ENCODE measurements at places on chromosomes 3 and 15.

DNA sequence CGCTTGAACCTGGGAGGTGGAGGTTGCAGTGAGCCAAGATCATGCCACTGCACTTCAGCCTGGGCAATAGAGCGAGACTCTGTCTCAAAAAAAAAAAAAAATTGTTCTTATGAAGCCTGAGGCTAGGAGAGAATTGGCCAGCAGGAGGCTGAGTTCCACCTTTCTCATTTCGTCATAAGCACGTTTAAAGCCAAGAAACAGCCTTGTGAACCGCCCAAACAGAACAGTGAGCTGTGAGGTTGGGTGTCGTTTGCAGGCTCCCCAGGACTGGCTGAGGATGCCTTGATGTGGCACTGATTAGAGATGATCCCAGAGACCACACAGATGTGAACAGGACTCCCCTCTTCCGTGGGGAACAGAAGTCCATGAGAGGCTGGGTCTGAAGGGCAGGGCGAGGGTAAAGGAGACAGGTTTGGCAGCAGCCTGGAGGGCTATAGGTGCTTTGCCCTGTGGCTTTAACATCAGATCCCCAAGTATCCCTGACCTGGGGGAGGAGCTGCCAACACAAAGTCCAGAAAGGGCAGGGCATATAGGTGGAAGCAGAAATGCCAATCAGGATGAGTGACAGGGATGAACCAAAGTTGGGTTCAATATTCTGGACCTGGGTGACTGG lies 52.9 kb downstream of the CLEC3B start:
- DNase-seq, result no peak

GRCh38 chr3:187209491-187209890 lies 12.2 kb downstream of the RTP1 start:
- DNase-seq, result no peak

- DNase-seq, result no peak
These were observed 93.7 kb downstream of the NCEH1 start for GRCh38 chr3:172617013-172617706.

GRCh38 chr15:101539492-101539891 lies 50.0 kb upstream of the PCSK6 start:
- DNase-seq, result no peak

DNA sequence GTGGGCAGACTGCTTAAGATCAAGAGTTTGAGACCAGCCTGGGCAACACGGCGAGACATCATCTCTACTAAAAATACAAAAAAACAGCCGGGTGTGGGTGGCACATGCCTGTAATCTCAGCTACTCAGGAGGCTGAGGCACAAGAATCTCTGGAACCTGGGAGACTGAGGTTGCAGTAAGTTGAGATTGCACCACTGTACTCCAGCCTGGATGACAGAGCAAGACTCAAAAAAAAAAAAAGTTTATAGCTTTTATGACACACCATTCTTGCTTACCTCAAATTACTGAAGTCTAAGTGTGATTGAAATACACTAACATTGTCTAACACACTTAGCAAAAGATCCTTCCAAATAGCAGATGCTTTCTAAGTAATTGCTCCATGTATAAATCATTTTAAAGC lies 207.6 kb downstream of the STAG1 start:
- DNase-seq, result no peak

- DNase-seq, result no peak
These were observed 62.9 kb upstream of the PTX3 start for GRCh38 chr3:157373783-157374182.

DNA sequence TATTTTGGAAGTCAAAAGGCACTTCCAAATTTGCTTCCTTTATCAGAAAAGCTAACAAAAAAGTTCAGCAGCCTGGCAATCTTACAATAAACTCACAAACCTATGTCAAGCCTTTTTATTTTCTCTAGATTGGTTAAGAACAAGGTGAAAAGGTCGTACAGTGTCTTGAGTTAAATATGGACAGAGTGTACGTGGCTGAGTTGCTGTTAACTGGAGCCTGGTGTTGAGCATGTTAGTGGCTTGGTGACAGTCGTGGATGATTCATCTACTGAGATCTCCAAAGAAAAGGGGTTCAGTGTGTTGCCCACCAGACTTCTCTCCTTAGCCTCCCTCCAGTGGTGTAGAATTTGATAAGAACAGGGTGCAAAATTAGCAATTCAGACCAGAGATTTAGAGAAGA lies 89.7 kb downstream of the SSR3 start:
- DNase-seq, result no peak

All from C1 segment of cervical spinal cord (tissue), 14 donors.